Pulmonary artery endothelial cell (primary cell): ENCODE measurements at places on chromosomes 4 and X. TPM values are rescaled to one million over a fixed set of nuclear protein-coding genes. Genes with fewer than 3 reads are reported as not detected.

Gene BCORL1
- total RNA-seq = 1.4 and 2.0 TPM in 2 replicates

Gene OCRL
- 14.6 and 16.3 TPM in 2 replicates for total RNA-seq

Gene RIBC1
- total RNA-seq = 0.26 and 0.32 TPM in 2 replicates

Gene CT45A1
- not detected in 2 replicates for total RNA-seq

Gene RGN
- 0.56 and 1.3 TPM in 2 replicates for total RNA-seq

Gene USP26
- total RNA-seq = not detected in 2 replicates

Gene TBCK
- total RNA-seq = 10.7 and 38.2 TPM in 2 replicates

Gene EVC2
- 9.3 and 12.1 TPM in 2 replicates for total RNA-seq

Gene AWAT2
- 0.07 and 0.18 TPM in 2 replicates for total RNA-seq

Gene LONRF3
- total RNA-seq = 10.7 and 22.4 TPM in 2 replicates

Gene GPR173
- 2.7 and 3.2 TPM in 2 replicates for total RNA-seq

Gene PYURF
- 124 and 131 TPM in 2 replicates for total RNA-seq

Gene LINC00632
- total RNA-seq = 0.46 and 0.59 TPM in 2 replicates

Gene PF4V1
- total RNA-seq = 1.1 TPM in 1 of 2 replicates, not detected in the other
